ENCODE measurements at places on chromosomes 12 and 14. TPM values are rescaled to one million over a fixed set of nuclear protein-coding genes. Genes with fewer than 3 reads are reported as not detected.

GRCh38 chr14:101916816-101917412 is 47.5 kb upstream of the DYNC1H1 start:
- DNase-seq: no peak

GRCh38 chr12:46487567-46488131 is 115.1 kb upstream of the SLC38A2 start:
- no peak for DNase-seq

Gene PROX2
- total RNA-seq: not detected

Gene GPR135
- total RNA-seq: 4.7 TPM

GRCh38 chr12:131536337-131536736 is 174.6 kb upstream of the SFSWAP start:
- DNase-seq: no peak

- DNase-seq: no peak
Observed at GRCh38 chr12:41604830-41605229, 416.7 kb downstream of the PDZRN4 start.

DNA sequence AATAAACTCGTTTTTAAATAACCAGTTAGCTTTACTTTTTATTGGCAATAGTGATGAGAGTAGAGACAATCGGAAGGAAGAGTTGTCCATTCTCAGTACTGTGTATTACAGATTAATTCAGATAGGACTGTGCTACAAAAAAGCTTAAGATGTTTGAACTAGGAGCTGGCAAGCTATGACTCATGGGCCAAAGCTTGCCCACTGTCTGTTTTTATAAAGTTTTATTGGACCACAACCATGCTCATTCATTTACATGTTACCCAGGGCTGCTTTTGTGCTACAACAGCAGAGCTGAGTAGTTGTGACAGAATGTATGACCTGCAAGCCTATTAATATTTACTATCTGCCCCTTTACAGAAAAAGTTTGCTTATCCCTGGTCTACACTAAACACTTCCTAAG is 19.4 kb downstream of the GNS start:
- DNase-seq: no peak

DNA sequence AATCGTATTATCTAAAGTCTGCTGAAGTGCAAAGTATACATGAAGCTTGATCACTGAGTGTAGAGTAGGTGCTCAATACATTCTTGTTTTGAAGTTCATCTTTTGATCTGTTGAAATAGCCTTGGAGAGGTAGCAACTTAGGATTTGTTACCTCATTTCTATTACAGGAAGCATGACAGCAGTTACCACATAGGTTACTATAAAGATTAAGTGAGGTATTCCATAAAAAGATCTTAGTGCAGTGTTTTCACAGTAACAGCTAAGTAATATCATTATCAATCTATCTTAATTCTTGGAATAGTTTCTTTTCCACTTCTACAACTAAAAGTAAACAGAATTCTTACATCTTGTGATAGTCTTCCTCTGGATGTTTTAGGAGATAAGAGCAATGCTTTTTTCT is 50.9 kb downstream of the BTBD7 start:
- DNase-seq: no peak

- DNase-seq: no peak
Observed at GRCh38 chr14:22593601-22594000, 4.5 kb upstream of the ABHD4 start.

- no peak for DNase-seq
Observed at GRCh38 chr14:66009089-66009488, 477.1 kb upstream of the CCDC196 start.

Gene PDE3A
- total RNA-seq: 13.4 TPM

GRCh38 chr14:82999802-83000201 is 1466.1 kb upstream of the SEL1L start:
- no peak for DNase-seq

DNA sequence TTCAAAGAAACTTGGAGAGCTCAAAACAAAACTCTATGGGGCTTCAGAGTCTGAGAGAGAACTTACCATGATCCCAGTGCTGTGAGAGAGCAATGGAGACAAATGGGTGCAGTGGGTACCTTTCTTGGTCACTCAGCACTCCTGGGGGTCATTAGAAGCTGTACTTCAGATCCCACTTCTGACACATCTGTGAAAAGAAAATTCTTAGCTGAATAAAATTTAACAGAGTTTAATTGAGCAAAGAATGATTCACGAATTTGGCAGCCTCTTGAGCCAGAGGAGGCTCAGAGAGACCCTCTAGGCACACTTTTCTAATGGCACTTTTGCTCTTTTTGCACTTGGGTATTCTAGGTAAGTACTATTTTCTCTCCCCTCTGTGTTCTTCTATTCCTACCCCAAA is 96.8 kb upstream of the SYT10 start:
- DNase-seq: no peak

DNA sequence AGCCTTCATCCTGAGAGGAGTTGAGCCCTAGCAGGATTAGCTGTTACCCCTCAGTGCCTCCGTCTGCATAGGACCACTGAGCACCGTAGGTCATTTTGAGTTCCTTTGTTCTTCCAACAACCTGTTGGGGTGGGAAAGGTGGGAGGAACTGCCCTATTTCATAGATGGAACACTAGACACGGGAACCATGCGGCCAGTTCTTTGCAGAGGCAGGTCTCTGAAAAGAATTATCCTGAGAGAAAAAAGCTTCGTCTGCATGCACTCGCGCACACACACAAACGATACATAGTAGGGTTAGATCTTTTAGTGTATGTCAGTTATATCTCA is 28.5 kb downstream of the TRAFD1 start:
- no peak for DNase-seq

GRCh38 chr12:128938886-128939285 is 85.6 kb downstream of the GLT1D1 start:
- no peak for DNase-seq

GRCh38 chr12:123149088-123149487 is 1.8 kb downstream of the PITPNM2 start:
- DNase-seq: no peak

GRCh38 chr12:48862760-48863159 is 2.9 kb downstream of the RND1 start:
- no peak for DNase-seq

Gene B3GNT4
- total RNA-seq: 0.24 TPM

Gene CCDC38
- total RNA-seq: not detected

Gene ARG2
- 1.6 TPM for total RNA-seq

DNA sequence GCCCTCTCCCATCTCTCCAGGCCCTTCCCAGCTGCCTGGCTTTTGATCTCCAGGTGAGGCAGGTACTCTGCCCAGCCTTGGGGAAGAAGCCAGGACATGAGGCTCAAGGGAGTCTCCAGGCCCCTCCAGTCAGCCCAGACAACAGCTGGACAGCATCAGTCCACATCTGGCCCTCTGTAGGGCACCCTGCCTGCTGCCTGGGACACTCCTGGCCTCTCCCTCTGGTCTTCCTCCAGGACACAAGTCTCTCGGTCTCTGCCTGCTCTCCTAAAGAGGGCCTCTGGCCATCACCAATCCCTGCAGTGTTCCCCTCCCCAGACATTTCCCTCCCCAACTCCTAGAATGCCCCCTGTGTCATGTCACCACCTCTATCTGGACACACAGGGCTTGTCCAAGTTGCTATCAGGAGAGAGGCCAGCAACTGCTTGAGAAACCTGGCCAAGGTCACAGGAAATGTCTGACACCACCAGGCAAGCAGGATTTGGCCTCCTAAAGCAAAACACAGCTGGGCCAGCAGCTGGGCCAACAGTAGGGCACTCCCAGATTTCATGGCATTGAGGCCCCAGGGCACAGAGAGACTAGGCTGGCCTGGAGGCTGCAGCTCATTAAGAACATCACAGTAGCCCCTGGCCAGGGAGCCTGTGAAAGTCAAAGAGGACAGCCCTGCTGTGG is 29.0 kb downstream of the LTBP2 start:
- DNase-seq: no peak

DNA sequence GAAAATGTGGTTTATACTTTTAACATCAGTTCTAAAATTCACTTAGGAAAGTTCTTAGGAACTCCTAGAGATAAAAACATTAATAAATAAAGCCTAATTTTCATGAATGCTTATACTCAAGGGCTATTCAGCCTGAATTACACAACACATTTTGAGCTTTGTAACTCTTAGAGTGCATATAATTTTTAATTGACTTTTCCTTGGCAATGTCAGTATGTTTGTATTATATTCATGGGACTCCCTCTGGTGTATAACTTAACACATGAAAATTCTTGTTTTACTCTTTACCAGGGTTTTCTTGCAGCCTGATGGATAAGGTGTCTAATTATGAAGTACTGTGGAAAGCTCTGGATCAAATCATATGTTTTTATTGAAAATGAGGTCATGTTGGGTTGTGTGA is 150.6 kb upstream of the HMGA2 start:
- no peak for DNase-seq

Gene NYNRIN
- total RNA-seq: 4.6 TPM

Gene ETFBKMT
- 1.4 TPM for total RNA-seq
